ENCODE measurements at places on chromosomes 5 and 9. TPM values are rescaled to one million over a fixed set of nuclear protein-coding genes. Genes with fewer than 3 reads are reported as not detected.

DNA sequence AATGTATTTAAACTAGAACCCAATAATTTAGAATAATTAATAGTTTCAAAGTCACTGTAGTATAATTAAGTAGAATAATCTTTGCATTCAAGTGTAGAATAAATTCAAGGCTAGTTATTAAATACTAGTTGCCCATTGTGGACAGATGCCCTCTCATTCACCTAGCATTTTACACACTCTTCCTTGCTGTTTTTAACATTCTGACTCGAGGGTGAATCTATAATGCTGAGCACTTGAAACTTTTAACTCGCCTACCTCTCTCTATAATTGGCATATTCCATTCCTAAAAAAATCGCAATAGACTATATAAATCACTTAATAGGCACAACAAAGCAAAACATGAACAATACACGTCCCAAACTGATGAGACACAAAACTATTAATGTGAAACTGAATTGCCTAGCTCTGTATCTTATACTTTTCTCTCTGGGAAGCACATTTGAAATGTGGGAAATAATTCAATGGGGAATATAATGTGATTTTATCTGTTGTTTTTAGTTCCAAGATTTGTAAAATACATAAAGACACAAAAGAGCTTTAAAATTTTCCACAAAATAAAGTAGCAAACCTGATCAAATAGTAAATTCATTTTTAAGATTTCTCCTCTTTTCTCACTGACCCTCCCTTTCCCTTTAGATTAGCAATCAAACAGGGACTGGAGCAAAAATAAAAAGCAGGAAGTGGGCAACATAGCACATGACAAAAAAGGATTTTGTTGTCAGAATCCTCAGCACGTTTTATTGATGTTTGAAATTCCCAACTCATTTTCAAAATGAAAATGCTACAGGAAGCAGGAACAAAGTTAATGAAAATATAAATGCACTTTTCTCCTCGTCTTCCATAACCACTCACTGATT, 295.6 kb downstream of the PDE4D start:
- H3K4me1 ChIP-seq: no peaks in the 10 kb centered on the region
- H3K27me3 ChIP-seq: no peaks in the 10 kb centered on the region
- DNase-seq: no peak
- H3K27ac ChIP-seq: no peak overlapping the region
- H3K36me3 ChIP-seq: no peaks in the 10 kb centered on the region

GRCh38 chr5:168991311-168991710, 309.6 kb downstream of the SLIT3 start:
- H3K27me3 ChIP-seq: no peaks in the 10 kb centered on the region
- H3K4me3 ChIP-seq: no peak overlapping the region

The NRG2 gene
- 1.5 TPM for polyA plus RNA-seq

DNA sequence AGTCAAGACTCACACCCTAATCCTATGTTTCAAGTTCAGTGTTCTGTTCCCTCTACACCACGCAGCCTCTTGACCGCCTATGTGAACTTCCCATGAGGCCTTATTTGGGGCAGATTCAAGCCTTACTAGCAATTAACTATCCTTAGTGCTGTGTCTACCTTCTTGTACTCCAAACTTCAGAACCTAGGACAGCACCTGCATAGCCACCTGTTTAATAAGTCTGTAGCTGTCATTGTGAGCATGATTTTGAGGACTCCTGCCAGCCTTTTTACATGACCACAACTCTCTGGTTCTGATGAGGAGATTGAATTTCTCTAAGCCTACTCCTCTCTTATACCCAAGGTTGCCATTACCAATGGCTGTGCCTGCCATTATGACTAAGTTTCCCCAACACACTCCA, 50.8 kb upstream of the PCSK1 start:
- peak; percentile 69 for DNase-seq
- H3K27me3 ChIP-seq: no peaks in the 10 kb centered on the region
- H3K4me3 ChIP-seq: no peak overlapping the region
- H3K36me3 ChIP-seq: no peaks in the 10 kb centered on the region
- no peaks in the 10 kb centered on the region for H3K4me1 ChIP-seq

DNA sequence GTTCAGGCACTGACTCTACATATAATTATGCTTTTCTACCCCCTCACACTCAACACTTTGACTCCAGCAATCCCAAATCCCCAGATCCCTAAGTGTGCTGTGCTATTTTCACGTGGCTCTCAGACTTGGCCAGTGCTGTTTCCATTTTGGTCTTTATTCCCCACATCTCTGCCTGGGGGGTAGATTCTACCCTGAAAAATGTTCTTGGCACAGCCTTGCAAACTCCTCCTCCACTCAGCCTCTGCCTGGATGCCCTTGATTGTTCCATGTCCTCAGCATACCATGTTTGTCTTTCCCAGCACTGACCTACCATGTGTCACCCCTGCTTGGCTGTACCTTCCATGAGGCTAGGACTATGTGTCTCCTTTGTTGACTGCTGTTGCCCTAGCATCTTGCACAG, 43.0 kb downstream of the FXN start:
- DNase-seq: no peak
- no peak overlapping the region for H3K4me3 ChIP-seq
- no peaks in the 10 kb centered on the region for H3K36me3 ChIP-seq

- DNase-seq: no peak
- H3K27ac ChIP-seq: no peak overlapping the region
- no peaks in the 10 kb centered on the region for H3K4me1 ChIP-seq
- H3K4me3 ChIP-seq: no peak overlapping the region
- H3K27me3 ChIP-seq: no peaks in the 10 kb centered on the region
- no peaks in the 10 kb centered on the region for H3K36me3 ChIP-seq
Measured at GRCh38 chr5:3155046-3155445, 403.6 kb upstream of the IRX2 start.

All from hepatocyte (in vitro differentiated cells).